Fibroblast of the aortic adventitia (primary cell): ENCODE measurements at places on chromosomes 11 and 22. TPM values are rescaled to one million over a fixed set of nuclear protein-coding genes. Genes with fewer than 3 reads are reported as not detected.

Gene OTUB1
- 5.5 and 32.4 TPM in 2 replicates for total RNA-seq

Gene BIRC2
- total RNA-seq: 68.7 and 75.3 TPM in 2 replicates

DNA sequence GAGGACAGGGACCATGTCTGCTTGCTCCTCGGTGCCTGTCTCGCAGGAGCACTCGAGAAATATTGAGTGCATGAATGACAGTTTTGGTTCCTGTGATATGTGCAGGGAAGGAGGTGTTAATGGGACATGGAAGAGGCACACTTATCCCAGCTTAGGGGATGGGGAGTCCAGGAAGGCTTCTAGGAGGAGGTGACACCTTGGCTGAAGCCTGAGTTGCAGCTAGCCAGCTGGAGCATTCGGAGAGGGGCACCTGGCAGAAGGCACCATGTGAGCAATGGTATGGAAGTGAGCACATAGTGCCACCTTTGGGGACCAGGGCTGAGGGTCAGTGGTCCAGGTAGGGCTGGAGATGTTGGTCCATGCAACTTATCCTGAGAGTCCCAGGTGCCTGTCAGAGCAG is 18.9 kb downstream of the SGSM1 start:
- DNase-seq: no peak

DNA sequence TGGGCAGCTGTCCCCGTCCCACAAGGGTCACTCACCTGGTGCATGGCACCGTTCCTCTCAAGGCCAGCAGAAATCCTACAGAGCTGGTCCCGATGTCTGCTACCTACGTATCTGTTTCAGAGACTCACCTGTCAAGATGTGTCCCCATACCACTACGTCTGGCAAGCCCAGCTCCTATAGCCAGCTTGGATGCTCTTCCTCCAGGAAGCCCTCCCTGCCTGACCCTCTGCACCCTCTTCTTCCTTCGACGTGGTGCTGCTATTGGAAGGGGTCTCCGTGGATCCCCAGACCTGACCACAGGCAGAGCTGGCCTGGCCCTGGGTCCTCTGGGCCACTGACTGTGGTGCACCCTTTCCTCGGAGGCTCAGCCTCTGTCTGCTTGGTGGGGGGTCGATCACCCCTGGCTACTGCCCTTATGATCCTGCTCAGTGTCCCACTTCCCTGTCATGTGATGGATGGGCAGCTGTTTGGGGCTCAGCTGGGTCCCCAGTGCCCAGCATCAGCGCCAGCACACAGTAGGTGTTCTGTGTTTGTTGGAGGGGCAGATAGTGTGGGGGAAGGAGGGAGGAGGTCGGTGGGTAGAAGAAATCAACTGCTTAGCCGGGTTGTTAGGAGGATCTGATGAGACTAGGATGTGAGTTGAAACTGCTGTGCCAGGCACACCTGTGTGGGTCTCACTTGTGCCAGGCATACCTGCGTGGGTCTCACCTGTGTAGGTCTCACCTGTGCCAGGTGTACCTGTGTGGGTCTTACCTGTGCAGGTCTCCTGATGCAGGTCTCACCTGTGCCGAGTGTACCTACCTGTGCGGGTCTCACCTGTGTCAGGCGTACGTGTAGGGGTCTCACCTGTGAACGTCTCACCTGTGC is 21.7 kb upstream of the ARHGAP8 start:
- DNase-seq: no peak

- no peak for DNase-seq
These were observed 68.3 kb downstream of the HIPK3 start for GRCh38 chr11:33325451-33325850.

- DNase-seq: no peak
These were observed 1.8 kb upstream of the TPBGL start for GRCh38 chr11:75238595-75239440.

DNA sequence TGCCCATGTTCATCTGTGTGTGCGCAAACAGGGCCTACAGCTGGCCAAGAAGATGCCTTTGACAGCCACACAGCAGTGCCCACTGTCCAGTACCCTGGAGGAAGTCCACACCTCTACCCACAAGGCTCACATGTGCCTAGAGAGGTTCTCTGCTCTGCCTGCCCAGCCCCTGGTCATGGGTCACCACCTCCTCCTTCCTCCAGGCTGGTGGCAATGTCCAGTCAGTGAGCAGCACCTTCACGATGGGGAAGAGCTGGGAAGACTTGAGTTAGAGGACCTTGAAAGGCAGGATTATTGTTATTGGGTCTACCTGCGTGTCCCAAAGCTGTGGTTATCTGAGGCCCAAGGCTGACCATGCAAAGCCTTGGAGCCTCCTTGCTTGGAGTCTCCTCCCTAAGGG is 28.4 kb upstream of the TTC12 start:
- no peak for DNase-seq
